ENCODE measurements at places on chromosomes 11 and 22.

DNA sequence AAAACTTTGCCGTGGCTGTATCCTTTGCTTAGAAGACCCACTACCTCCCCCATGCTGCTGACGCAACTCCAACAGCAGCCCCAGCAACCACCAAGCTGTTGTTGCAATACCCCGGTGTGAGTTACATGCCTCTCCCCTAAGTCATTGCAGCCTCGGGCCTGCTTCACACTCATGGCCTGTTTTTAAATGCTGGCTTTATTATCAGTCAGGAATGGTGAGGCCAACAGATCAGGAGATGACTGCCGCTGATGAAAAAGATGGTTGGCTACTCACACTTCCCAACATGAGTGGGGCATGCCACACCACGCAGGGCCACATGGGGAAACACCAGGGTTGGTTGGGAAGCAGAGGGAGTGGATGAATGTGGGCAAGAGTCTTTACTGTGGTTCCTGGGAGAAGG lies 171.5 kb upstream of the SYT13 start:
- no peak for DNase-seq

- no peak for DNase-seq
These were observed 10.6 kb downstream of the SELENOM start for GRCh38 chr22:31096657-31097279.

DNA sequence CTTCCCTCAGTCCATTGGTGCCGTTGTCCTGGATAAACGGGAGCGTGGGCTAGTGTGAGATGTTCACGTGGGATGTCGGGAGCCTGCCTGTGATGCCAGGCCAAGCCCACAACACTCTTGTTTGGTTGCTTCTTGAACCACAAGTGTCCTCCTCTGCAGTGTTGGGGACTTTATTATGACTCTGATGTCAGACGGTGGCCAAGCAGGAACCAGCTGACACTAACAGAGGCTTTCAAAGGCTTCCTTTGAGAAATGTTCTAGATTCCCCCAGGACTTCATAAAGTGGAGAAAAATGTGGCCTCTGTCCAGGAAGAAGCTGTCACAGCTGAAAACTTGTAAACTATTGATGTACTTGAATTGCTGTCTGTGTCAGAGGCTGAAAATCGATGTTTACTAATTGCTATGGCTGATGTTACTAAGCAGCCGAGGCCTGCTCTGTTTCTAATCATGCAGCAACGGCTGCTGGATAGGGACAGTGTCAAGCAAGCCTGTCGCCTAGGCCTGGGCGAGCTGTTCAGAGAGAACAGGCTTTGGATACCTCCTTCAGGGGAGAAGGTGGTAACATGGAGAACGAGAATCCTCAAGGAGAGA lies 131.7 kb downstream of the TBC1D22A start:
- DNase-seq: peak; percentile 20

DNA sequence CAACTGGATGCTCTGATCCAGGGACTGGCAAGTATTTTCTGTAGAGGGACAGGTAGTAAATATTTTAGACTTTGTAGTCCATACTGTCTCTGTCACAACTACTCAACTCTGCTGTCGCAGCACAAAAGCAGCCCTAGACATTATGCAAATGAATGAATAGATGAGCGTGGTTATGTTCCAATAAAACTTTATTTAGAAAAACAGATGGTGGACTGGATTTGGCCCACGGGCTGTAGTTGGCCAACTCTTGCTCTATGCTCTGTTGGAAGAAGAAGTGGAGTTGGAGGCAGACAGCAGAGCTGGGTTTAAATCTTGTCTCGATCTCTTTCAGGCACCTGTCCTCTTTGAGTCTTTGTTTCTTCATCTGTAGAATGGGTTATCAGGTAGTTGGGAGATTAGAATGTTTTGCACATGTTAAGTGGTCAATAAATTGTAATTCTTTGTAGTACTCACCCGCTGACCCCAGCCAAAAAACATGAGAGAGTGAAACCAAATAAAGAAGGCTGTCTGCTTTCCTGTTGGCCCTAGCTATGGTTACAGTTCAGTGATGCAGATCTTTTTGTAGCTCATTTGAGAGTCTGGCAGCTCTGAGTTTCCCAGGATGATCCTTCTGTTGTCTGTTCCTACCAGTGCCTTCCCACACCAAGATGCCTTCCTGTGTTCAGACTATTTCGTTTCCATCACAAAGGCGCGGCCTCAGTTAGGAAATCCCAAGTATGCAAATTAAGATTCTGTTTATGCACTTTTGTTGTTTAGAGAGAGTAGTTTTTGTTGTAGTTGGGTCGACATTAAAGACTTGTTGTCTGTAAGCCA lies 198.1 kb upstream of the SEZ6L start:
- DNase-seq: no peak

GRCh38 chr11:77187776-77188632 lies 60.0 kb downstream of the MYO7A start:
- DNase-seq: peak; percentile 74

- no peak for DNase-seq
These were observed 9.9 kb upstream of the ACER3 start for GRCh38 chr11:76850815-76851214.

DNA sequence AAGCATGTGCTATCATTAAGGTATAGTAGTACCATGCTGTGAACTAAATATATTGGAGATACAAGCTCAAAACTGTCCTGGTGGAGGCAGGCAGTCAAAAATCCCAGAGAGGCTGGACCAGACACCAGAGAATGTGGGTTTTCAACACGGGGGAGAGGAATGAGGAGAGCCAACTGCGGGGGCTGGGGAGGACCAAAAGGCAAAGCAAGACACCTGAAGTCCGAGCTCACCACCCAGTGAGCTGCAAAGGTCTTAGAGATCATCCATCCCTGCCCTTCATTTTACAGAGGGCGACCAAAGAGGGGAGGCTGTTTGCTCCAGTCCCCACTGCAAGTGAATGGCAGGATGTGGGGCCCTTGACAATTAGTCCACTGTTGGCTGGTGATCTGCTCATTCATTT lies 10.0 kb downstream of the RIBC2 start:
- DNase-seq: no peak

DNA sequence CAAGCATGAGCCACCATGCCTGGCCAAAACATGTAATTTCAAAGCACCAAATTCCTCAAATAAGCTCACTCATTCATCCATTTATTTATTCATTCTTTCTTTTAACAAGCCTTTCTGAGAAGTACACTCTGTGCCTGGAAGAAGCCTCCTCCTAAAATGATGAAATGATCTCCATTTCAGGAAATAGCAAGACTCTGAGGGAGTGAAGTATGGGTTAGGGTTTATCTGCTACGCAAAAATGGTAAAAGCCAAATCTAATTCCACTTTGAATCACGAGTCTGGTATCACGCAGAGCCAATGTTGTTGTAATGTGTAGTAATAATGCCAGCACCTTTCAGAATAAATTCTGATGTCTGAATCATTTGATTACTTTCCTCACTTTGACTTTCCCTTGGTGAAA lies 1041.8 kb downstream of the LRRC4C start:
- DNase-seq: no peak

GRCh38 chr11:16299884-16300782 lies 56.2 kb downstream of the SOX6 start:
- no peak for DNase-seq

DNA sequence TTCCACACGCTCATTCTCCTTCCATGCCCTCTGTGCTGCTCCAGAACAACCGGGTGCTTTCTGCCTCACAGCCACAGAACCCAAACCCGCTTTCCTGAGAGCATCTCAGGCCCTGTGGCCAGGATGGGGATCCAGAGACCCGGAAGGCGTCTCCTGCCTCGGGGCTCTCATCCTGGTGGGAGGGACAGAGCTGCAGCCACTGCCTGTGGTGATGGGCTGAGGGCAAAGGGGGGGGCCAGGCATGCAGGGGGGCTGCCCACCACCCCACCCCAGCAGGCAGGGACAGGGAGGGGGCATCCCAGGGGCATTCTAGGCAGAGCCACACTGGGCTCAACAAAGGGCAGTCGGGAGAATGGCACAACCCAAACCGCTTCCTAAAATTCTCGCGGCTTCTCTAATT lies 41.4 kb downstream of the CERK start:
- DNase-seq: no peak

DNA sequence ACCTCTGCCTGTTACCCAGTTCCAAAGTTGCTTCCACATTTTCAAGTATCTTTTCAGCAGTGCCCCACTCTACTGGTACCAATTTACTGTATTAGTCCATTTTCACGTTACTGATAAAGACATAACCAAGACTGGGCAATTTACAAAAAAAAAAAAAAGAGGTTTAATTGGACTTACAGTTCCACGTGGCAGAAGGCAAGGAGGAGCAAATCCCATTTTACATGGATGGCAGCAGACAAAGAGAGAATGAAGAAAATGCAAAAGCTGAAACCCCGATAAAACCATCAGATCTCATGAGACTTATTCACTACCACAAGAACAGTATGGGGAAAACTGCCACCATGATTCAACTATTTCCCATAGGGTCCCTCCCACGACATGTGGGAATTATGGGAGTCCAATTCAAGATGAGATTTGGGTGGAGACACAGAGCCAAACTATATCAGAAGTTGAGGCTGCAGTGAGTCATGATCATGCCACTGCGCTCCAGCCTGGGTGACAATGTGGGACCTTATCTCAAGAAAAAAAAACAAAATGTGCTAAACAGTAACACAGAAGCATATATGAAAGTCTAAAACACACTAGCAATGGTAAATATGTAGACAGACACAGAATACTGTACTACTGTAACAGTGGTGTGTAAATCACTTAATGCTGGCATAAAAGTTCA lies 190.3 kb upstream of the ZC3H12C start:
- DNase-seq: no peak

DNA sequence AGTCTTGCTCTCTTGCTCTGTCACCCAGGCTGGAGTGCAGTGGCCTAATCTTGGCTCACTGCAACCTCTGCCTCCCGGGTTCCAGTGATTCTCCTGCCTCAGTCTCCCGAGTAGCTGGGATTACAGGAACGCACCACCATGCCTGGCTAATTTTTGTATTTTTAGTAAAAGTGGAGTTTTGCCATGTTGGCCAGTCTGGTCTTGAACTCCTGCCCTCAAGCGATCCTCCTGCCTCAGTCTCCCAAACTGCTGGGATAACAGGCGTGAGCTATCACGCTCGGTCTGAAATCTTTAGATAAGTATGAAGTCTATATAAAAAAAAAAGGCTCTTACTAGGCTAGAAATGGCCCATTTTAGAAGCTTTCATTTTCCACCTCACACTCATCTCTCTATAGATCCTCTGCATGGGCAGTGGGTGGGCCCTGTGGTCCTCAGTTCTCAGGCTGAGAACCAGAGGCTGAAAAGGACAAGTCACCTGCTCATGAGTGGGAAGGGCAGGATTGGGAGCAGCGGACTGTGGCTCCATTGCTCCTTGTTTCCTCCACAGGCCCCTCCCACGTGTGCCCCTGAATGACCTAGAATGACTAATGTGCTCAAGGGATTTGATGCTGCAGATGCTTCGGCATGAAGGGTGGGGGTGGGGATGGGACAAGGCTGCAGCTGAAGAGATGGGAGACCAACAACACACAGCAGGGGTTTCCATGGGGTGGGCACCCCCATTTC lies 19.8 kb upstream of the PRAME start:
- no peak for DNase-seq

GRCh38 chr11:12200991-12201985 lies 90.9 kb downstream of the MICAL2 start:
- DNase-seq: peak; percentile 27

- no peak for DNase-seq
These were observed 74.9 kb upstream of the LRRC4C start for GRCh38 chr11:41534391-41534790.

GRCh38 chr11:96168623-96169022 lies 174.4 kb downstream of the MAML2 start:
- no peak for DNase-seq

DNA sequence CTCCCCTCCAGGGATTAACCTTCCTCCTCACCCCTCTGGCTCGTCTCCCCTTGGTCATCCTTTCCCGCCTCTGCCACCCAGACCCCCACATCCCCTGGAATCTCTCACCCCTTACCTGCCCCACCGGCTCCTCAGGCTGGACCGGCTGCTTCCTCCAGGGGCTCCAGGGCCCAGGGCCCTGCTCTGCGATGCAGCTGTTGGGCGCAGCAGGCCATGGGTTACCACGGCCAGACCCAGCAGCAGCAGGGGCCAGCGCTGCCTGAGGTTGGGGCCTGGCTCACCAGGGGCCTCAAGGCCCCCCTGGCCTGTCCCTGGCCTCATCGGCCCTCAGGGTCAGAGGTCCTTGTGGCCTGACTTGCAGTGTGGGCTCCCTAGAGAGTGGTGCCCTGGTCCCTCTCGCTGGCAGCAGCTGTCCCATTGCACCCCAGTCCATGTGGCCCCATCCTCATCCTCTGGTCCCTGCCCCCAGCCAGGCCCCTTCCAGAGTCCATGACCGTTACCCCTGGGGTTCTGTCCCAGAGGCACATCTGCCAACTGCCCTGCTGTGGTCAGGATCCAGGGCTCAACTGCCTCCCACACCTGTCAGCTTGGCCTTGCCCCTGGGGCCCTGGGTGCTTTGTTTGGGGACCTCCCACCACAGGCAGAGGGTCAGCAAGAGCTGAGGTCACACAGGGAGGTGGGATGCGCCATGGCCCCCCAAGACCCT lies at the start of gene IGLL1:
Gene IGLL1, minus strand, starts transcription at position 421 of the 706 bp plus-strand sequence. Its CDS starts 100 bp downstream, at position 321.
- no peak for DNase-seq

DNA sequence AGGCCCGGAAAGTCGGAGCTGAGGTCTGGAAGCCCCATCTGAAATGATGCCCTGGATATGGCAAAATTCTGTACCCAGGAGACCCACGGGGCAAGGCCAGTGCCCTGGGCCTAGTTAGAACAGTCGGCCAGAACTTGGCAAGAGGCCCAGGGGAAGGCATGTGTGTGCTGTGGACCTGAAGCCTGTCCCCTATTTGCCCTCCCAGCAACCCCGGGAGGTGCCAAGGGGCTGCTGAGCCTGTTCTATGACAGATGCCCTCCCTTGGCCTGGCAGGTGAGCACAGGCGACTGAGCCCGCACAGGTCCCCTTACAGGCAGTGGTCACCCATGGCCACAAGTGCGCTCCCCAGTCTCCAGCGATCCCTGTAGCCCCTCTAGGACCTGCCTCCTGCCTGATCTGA lies 51.7 kb downstream of the NAT10 start:
- no peak for DNase-seq

DNA sequence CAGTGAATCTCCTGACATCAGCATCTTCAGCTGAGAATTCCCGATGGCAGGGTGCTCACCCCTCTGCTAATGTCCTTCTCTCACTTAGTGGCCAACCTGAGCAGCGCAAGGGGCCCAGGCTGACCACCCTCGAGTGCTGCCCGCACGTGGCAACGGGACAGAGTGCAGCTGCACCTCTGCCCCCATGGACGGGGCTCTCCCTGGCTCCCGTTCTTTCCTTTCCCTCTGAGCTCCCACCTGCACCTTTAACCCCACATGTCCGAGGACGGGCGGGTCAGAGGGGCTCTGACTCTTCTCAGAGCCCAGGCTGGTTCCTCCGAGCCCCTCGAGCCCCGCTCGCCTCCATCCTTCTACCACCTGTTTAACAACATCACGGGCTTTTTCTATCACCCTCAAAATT lies 19.8 kb downstream of the MOB2 start:
- no peak for DNase-seq

- no peak for DNase-seq
These were observed 190.9 kb upstream of the BLID start for GRCh38 chr11:122306831-122307391.

- DNase-seq: no peak
These were observed 7.1 kb upstream of the NHERF4 start for GRCh38 chr11:119178166-119178680.

DNA sequence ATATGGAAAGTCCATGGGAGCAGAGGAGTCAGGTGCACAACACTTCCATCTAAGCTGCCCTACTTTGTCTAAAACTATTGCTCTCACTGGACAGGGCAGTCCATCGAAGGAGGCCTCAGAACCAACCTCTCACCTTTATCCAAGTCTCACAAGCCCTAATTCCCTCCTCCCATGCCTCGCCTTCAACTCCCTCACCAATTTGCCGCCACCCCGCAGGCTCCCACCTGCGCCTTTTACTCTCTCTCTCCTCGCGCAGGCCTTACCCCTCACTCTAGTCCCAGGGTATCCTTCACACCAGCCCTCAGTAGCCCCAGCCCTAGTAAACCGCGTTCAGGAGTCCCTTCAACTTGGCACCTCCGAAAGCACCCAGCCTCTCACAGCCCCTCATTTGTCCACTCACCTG lies 451 bp downstream of the FHIP1B start:
- no peak for DNase-seq
